Vagina (tissue), 2 donors: ENCODE measurements at places on chromosomes 2 and 18.

- no peak for DNase-seq
These were observed 91.9 kb upstream of the FN1 start for GRCh38 chr2:215527736-215528135.

- no peak for DNase-seq
These were observed 391.6 kb upstream of the SYT4 start for GRCh38 chr18:43668866-43669265.

GRCh38 chr2:51000849-51001617 lies 30.9 kb downstream of the NRXN1 start:
- DNase-seq: no peak

- DNase-seq: no peak
These were observed 166.2 kb upstream of the VRK2 start for GRCh38 chr2:57880446-57880845.

- DNase-seq: no peak
These were observed 11.9 kb upstream of the MSGN1 start for GRCh38 chr2:17804358-17804757.

GRCh38 chr2:231662811-231663457 lies 45.4 kb upstream of the PTMA start:
- DNase-seq: no peak
